ENCODE measurements at places on chromosomes 2 and 18.

- DNase-seq: no peak
Measured at GRCh38 chr2:165141601-165142354, 62.1 kb downstream of the SCN3A start.

DNA sequence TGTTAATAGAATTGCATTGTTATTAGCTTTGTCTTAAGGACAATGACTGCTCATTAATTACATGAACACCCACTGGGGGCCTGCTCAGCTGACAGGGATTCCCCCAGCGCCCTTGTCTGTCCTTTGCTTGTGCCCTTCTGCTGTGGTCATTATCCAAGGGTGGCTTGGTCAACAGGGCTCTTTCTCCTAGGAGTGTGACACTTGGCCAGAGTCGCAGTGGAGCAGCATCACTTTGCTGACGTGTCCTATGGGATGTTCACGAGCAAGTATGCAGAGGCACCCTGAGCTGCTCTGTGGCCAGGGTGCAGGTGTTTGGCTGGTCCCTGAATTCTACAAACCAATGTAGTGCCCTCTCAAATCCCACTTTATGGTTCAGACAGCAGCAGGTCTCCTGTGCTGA, 46.0 kb downstream of the PTGR3 start:
- no peak for DNase-seq

DNA sequence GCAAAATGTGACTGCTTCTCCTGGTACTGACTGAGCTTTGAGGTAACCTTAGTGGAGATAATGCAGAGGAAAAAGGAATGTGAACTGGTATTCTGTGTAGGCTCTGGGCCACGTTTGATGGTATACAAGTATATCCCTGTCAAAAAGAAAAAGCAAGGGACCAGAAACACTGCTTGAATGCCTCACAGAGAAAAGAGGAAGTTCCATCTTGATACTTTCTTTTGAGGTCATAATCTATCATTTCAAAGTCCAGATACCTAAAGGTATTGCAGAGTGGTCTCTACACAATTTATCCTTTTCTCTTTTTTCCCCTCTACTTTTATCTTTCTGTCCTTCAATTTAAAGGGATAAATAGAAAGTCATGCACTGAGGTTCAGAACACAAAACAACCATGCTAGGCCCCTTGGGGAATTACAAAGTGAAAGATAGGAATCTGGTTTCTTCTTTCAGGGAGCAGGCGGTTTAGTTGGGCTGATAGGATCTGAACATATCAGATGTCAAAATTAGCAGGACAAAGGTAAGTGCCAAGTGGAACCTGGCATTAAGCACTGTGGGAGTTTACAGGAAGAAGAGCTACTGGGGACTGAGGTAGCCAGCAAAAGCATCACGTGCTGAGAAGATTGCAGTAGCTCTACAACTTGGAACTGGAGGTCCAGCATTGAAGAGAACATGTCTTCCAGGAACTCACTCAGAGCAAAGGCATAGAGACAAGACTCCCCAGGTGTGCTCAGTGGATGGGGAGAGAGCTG, 121.2 kb downstream of the LYPD6 start:
- DNase-seq: no peak

- no peak for DNase-seq
Measured at GRCh38 chr2:151619337-151619989, 114.8 kb downstream of the NEB start.

- no peak for DNase-seq
Measured at GRCh38 chr2:176187899-176188773, at the start of gene HOXD1. HOXD1 (plus strand) TSS chr2:176188668; CDS start chr2:176188802, 134 bp downstream.

GRCh38 chr2:106339609-106340008, 128.6 kb downstream of the RGPD3 start:
- no peak for DNase-seq

DNA sequence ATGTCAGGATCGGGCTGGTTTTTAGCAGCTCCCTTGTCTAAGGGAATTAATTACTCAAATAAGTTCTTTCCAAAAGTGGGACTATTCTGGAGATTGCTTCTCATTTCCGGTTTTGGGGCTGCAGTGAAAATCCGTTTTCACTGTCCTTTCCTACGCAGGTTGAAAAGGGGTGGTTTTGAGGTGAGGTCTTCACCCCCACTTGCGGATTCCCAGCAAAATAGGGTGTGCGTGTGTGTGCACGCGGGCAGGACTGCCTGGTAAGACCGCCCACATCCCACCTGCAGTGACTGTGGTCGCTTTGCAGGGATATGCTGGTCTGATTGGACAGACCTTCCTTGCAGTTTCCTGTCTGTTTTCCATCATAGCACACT, 472 bp upstream of the PLEKHM3 start:
- DNase-seq: no peak

DNA sequence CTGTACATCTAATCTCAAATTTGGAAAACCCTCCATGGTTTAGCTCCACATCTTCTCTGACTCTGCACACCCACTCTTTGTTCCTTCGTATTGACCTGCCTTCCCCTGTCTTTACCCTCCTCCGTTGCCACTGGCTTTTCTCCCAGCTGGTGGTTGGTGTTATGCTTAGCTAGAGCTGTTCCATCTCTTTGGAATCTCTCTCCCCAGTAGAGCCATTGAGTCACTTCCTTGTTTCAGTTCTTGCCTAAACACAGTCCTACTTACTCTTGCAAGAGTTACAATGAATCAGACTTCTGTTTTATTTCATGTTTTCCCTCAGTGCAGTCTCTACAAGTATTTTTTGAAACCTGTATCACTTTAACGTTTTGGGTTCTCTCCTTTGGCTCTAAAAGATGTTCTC, 263.9 kb downstream of the LTBP1 start:
- DNase-seq: no peak
